ENCODE measurements at places on chromosomes 11 and 22.

DNA sequence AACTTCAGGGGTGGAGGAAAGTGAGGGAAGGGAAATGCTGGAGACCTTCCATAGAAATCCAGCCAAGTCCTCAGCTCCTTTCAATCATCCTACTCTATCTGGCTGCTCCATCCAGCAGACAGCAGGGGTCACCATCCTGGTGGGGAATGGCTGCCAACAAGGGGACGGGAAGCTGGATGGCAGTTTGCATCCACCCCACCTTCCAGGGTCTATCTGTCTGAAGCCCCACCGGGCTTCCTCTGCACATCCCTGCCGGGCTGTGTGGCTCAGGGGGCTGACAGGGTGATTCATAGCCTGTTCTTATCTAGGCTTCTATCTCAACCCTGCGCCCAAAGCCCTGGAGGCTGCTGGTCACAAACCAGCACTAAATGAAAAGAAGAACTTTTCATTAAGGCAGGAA, 1.1 kb downstream of the SYTL2 start:
- no peak for DNase-seq

GRCh38 chr22:25437414-25438160, 126.9 kb upstream of the GRK3 start:
- DNase-seq: no peak

- DNase-seq: no peak
Observed at GRCh38 chr22:43188829-43189545, 2.1 kb upstream of the TTLL12 start.

DNA sequence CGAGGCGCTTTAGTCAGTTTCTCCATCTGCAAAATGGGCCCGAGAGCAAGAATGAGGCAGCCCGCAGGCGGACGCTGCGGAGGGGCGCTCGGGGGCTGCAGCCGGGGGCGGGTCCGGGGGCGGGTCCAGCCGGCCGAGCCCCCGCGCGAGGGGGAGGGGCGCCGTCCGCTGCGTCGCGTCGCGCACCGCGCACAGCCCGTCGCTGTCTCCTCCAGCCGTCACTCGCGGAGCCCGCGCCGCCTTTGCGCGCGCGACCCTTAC, 282 bp downstream of the PC start:
- DNase-seq: no peak

DNA sequence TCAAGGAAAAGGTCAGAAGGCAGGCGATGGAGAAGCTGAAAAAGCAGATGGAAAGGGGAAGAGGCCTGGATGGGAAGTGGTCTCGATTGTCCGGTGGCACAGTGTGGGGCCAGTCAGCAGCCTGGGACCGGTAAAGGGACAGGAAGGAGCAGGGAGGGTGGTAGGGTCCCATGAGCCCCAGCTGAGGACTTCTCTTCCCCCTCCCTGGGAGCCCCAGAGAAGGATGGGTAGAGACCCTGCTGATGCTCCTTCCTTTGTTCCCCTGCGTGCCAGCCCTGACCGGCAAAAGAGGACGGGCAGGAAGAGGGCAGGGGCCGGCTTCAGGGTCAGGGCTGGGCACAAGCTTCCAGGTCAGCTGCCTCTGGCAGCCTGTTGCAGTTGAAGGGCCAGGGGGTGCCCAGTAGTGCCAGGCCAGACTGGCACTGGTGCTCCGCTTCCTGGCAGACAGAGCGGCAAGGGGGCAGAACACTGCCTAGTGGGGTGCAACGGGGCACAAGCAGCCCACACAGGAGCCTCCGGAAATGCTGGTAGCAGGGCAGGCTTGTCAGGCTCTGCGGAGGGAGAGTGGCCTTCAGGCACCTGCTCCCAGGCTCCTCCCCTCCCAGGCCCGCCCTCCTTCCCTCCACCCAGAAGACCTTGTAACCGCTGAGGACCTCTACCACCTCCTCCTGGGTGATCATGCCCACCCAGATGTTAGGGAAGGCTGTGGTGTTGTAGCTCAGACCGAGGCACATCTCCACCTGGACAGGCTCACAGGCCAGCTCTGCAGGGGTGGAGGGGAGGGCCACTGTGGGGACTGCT, 739 bp upstream of the C1QTNF5 start:
- DNase-seq: no peak

GRCh38 chr22:46758867-46759290, 3.6 kb upstream of the TBC1D22A start:
- DNase-seq: no peak

- no peak for DNase-seq
Observed at GRCh38 chr22:46965555-46966494, 203.4 kb downstream of the TBC1D22A start.

GRCh38 chr11:22339611-22340010, 1.4 kb downstream of the SLC17A6 start:
- no peak for DNase-seq

GRCh38 chr22:21622011-21622918, 7.6 kb downstream of the YDJC start:
- DNase-seq: no peak
